ENCODE measurements at places on chromosomes 4 and X. TPM values are rescaled to one million over a fixed set of nuclear protein-coding genes. Genes with fewer than 3 reads are reported as not detected.
A peak's percentile ranks its signal among the peaks of the same experiment; 100 is the strongest.

DNA sequence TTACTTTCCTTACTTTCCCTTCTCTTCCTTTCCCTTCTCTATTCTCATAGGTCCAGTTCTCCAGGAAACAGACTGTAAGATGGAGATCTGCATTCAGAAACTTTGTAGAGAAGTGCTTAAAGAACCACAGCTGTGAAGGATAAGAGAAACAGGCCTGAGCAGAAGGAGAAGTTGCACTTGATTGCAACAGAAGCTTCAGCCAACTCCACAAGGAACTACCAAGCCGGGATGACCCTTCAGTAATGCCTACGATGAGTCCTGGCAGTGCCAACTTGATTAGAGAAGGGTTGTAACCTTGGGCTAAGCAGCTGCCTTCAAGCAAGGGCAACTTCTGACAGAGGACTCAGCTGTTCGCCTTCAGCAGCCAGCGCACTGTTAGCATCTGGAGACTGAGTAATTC is 413.3 kb upstream of the RASGEF1B start:
- no peak for DNase-seq

GRCh38 chr4:82071951-82072350 is 301.8 kb downstream of the HNRNPD start:
- no peak for DNase-seq

GRCh38 chr4:126385954-126386353 is 1071.2 kb downstream of the FAT4 start:
- no peak for DNase-seq

DNA sequence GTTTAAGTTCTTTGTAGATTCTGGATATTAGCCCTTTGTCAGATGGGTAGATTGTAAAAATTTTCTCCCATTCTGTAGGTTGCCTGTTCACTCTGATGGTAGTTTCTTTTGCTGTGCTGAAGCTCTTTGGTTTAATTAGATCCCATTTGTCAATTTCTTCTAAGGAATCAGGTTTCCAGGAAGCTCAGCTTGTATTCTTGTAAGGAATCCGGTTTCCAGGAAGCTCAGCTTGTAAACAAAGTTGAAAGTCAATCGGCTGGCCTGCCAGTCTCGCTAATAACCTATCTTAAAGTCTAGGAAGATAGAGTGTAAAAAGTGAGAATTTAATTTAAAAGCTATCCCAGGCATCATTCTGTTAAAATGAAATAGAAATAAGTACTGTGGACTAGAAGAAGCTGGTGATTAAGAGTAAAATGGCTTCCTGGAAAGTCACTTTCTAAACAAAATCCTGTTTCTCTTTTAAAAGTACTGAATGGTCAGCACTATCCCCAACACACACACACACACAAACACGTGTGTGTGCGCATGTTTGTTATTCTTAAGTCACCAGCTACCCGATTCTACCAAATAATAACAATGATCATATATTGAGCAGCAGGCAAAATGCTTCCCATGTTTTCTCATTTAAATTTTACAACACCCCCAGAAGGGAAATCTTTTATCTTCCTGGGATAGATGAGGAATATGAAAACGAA is 171.7 kb downstream of the PAPSS1 start:
- DNase-seq, result no peak

DNA sequence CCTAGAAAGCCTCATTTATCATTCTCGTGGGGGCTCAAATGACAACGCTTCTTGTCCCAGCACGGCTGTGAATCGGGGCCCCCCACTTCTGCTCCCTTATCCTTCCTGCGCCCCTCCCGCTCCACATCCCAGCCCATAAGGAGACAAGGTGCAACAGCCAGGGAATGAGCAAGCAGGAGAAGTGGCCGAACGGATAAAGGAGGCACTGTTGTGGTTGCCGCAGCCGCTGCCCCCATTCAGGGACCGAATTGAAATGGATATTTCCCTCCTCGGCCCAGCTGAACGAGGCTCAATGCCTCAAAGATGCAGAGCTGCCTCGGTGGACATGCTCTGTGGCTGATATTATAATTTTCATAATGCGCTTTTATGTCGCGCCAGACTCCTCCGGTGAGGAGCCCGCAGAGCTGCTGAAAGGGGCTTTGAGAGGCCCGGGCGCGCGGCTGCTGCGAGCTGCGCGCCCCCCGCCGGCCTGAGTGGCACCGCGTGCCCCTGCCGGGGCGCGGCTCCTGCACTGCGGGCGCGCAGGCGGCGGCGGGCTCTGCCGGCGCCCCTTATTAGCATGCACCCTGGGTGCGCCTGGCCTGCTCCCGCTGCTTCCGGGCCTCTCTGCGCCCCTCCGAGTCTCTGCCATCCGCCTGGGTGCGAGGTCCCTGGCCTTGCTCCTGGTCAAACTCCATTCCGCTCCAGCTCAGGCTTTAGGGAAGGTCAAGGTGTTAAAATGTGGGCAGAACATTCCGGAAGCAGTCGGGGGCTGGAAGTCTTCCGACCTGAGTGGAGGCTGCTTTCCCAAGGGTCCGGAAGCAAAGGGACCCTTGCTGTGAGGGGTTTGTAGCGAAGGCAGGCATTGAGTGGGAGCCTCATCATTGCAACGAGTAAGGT is 68.2 kb upstream of the TMEM33 start:
- no peak for DNase-seq

DNA sequence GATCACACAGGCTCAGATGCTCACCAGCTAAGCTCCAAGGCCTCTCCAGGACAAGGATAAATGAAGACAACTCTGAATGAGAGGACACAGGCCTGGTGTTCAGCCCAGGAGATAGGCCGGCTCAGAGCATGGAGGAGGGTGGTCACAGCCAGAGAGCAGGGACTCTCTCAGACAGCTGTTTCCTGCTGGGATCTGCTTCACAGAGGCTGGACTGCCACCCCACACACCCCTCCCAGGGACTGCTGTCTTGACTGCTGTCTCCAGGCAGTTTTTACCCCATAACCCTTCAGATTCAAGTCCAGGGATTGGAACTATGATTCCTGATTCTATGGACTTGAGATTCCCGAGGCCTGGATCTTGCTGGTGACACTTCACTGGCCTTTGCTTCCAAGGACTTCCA is 89.0 kb downstream of the SMIM20 start:
- no peak for DNase-seq

DNA sequence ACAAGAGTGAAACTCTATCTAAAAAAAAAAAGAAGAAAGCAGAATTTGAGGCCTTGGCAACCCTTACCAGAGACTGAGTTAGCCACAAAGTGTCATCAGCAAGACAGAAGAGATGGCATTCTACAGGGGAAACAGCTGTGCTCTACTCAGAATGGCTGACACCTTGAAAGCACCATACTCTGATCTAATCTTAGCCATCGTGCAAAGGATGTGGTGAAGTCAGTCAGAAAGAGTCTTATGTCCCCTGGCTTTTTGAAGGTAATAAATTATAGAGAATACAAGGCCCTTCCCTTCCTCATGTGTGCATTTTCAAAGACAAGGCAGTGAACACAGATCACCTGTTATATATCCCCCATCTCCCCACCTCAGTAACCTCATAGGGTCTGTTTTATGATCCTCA is 13.2 kb downstream of the CLNK start:
- DNase-seq, result peak; percentile 45

The OTC gene
- not detected for total RNA-seq

The GRK4 gene
- 1.3 TPM for total RNA-seq

The CYP4V2 gene
- 3.3 TPM for total RNA-seq
